CD4-positive, CD25-positive, alpha-beta regulatory T cell (primary cell): ENCODE measurements at places on chromosomes 2 and 18. TPM values are rescaled to one million over a fixed set of nuclear protein-coding genes. Genes with fewer than 3 reads are reported as not detected.
A peak's percentile ranks its signal among the peaks of the same experiment; 100 is the strongest.

GRCh38 chr18:79527656-79528315 is 132.1 kb downstream of the NFATC1 start:
- no peak for DNase-seq

- DNase-seq, result no peak
Measured at GRCh38 chr2:233849607-233850271, 4.6 kb downstream of the HJURP start.

- no peak for DNase-seq
Measured at GRCh38 chr18:27277554-27277953, 92.4 kb upstream of the CHST9 start.

GRCh38 chr18:63440881-63441280 is 18.6 kb upstream of the VPS4B start:
- no peak for DNase-seq

DNA sequence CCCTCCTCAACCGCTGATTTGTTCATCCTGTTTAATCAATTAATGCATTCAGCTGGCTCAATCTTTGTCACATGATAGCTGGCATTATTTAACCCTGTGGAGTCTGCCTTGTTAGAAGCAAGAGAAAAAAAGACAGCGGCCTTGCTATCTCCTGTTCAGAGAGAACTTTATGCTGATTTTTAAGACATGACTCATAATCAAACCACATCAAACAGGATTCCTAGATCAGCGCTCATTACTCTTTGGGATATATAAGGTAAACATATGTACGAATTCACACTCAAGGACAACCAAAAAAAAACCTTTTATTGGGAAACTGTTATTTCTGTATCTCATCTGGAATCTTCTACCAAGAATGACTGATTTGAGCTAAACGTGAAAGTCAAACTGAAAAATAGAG is 195.1 kb downstream of the C1D start:
- DNase-seq, result no peak

DNA sequence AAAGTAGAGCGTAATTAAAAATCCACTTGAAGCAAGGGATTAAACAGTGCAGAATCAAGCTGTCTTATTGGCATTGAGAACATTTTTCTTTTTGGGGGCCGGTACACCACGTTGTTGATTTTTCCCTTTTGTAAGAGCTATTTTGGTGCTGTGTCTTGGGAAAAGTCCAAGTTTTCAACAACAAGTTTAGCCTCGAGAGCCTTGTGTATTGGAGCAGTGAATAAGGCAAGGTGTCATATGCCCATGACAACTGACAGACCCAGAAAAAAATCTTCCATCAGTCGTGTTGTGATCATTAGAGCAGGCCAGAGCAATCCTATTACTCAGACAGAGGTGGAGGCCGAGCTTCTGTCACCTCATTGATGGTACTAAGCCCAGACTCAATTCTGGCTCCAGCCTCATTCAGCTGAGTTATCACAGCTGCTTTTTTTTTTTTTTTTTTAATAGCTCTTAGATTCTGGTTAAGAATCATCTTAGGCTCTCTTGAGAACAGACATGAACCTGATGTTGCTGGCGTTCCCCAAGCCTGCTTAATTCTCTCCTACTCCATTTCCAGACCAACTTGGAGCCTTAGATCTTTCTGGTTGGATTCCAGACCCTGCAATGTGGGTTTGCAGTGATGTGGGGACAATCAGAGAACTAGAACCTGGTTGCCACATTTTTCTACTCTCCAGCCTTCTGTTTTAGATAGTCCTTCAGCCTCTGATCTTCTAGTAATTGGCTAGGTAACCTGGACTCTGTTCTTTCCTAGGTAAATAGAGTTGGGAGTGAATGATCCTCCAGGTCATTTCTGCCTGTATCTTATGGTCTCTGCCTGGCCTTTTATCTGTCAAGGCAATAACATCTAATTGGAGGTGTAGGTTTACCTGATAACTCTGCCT is 43.1 kb downstream of the MOGAT1 start:
- DNase-seq, result no peak

DNA sequence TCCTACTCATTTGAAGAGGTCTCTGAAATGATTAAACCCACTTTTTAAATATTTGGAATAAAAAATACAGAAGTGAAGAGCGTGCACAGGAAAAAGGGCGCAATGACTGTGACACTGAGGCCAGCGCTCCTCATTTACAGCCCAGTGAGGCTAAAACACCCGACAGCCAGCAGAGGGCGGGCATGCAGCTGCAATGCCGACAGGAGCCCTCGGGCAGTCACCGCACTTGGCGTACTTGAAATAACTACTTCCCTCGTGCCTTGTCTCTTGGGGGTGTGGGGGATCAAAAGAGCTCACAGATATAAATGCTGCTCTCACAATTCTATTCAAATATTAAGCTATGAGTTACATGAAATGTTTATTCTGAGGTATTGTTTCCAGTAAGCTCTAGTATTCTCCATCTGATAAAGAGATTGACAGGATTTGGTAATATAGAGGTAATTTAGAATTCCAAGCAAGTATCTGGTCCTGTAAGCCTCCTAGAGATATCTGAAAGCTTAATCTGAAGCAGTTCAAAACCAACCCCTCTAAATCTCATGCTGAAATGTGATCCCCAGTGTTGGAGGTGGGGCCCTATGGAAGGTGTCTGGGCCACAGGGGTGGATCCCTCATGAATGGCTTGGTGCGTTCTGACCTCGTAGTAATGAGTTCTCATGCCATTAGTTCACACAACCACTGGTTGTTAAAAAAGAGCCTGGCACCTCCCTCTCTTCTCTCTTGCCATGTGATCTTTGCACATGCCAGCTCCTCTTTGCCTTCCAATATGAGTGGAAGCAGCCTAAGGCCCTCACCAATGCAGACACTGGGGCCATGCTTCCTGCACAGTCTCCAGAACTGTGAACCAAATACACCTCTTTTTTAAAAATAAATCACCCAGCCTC is 93.6 kb downstream of the ZAP70 start:
- peak; percentile 75 for DNase-seq

Gene KCTD18
- polyA plus RNA-seq, result 18.9 TPM

Gene SCTR
- polyA plus RNA-seq, result not detected
